ENCODE measurements at places on chromosomes 7 and 10. TPM values are rescaled to one million over a fixed set of nuclear protein-coding genes. Genes with fewer than 3 reads are reported as not detected.

DNA sequence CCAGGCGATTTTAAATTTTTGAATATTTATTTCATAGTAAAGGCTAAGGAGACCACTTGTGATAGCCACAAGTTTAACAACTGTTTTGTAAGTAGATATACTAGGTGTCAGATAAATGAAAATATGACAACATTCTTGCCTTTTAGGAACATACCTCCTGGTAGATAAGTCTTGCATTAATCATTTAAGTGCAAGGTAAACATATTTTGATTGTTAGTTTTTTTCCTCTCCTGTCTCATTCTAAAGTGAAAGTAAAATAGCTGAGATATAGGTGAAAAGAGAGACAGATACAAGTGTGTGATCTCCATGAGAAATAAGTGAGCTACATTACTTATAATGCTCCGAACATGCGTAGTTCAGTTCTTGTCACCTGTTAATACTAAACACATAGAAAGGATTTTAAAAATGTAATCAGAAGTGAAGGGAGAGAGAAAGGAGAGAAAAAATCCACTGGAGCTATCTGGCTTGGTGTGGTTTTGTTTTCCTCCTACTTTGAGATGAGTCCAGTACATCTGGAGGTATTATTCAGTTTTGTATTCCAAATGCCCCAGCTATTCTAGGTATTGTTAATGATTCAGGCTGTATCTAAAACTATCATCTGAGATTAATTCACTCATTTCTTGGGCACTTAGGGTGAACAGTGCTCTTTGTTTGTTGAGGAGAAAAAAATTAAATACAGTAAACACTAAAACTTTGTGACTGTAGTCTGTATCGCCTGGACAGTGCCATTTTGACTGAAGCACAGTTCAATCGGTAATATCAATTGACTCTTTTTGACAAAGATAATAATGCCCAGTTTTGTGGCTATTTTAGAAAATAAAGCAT is 21.2 kb downstream of the GLCCI1 start:
- DNase-seq, result no peak

GRCh38 chr7:22001345-22002004 is 55.8 kb upstream of the CDCA7L start:
- peak; percentile 63 for DNase-seq

DNA sequence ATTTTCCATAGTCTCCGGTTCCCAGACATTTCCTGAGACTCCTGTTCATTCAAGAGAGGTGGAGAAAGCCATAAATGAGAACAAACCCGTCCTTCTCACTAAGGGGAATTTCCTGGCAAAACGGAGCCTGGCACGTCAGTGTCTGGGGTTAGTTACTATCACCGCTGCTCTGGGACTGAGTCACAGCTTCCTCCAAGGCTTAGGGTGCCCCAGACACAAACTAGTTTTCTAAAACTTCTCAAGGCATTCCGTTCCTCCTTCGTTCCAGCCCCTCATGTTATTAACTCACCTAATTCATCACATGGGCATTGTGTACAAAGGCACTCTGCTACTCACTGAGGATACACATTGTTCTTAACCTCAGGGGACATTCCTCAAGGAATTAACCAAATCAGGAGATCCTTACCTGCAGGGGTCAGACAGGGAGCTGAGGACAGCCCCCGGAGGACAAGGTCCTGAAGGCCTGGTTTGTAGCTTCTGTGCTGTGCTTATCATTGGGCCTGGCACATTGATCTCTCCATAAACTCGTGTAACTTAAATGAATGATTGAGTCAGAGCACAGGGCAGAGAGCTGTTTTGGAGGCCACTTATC is 103.0 kb upstream of the KLF6 start:
- peak; percentile 85 for DNase-seq

DNA sequence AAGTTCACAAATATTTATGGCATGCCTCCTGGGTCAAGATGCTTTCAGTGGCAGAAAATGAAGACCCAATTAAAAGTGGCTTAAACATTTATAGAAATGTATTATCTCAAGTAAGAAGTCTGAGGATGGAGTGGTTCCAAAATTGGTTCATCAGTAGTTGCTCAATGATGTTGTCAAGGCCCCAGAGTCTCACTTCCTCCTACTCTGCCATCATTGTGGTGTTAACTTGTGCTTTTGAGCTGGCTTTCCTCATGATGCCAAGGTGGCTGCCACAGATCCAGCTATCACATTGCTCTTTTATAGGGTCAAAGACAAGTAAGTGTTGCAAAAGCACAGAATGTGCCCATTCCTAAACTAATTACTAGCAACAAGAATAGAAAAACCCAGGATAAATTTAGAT is 404.6 kb upstream of the NRP1 start:
- no peak for DNase-seq

GRCh38 chr10:17850501-17850900 is 41.4 kb downstream of the MRC1 start:
- no peak for DNase-seq

DNA sequence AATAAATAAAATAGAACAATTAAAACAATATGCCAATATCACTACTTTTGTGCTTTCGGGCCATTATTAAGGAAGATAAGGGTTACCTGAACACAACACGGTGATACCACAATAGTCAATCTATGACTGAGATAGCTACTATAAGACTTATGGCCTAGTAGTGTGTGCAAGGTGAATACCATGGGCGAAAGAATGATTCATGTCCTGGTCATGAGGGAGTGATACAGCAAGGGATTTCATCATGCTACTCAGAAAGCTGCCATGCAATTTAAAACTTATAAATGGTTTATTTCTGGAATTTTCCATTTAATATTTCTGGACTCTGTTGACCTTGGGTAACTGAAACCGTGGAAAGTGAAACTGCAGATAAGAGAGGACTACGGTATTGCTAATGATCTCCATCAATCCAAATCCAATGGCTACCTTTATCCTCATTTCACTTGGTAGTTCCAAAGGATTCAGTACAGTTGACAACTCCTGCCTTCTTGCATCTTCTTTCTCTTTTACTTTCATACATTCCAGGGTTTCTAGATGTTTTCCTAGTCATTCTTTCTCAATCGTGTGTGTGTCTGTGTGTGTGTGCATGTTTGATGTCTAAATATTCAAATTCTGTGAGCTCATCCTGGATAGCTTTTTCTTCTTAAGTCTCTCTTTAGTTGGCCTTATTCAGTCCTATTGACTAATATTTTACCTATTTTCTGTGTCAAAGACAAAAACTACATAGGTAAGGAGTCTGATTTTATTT is 100.5 kb upstream of the MAGI2 start:
- peak; percentile 69 for DNase-seq

DNA sequence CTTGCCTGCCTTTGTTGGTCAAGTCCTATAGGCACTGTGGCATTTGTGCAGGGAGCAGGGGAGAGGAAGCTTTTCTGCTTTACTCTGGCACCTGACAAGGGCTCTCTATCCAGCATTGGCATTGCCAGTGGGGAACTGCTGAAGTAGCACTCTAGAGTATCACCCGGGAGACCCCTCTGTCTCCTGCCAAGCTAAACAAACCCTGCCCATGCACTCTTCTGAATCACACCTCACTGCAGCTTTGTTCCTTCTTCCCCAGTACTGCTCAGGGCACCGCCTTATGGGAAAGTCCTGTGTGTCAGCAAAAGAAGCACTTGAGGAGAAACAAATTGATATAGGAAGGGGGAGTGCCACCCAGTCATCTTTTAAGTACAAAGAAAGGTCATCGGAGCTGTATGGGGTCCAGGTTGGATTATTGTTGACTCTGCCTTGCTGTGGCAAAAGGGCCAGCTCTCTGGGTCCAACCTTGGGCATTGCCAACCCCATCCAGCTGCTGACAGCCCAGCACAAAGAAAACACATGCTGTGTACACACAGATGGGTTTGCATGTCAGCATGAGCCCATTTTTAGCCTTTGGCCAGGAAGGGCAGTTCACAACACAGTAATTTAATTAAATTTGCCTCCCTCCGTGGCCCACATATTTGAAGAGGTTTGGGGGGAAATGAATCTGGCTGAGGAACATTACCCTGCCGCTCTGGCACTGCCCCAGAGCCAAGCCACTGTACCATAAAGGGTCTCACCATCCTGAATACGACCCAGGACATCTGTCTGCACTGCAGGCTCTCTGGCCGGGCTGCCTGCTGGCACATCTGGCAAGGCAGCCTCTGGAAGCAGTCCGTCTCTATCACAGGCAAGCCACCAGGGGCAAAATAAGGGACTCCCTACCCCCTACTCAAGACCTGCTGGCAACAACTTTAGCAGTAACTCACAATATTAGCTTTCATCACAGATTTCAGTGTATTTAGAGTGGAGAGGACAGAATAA is 13.1 kb downstream of the LRRC4 start:
- DNase-seq, result peak; percentile 66

GRCh38 chr10:114822444-114823076 is 980 bp downstream of the FHIP2A start:
- peak; percentile 41 for DNase-seq

GRCh38 chr7:94335586-94335985 is 59.1 kb upstream of the COL1A2 start:
- peak; percentile 43 for DNase-seq

DNA sequence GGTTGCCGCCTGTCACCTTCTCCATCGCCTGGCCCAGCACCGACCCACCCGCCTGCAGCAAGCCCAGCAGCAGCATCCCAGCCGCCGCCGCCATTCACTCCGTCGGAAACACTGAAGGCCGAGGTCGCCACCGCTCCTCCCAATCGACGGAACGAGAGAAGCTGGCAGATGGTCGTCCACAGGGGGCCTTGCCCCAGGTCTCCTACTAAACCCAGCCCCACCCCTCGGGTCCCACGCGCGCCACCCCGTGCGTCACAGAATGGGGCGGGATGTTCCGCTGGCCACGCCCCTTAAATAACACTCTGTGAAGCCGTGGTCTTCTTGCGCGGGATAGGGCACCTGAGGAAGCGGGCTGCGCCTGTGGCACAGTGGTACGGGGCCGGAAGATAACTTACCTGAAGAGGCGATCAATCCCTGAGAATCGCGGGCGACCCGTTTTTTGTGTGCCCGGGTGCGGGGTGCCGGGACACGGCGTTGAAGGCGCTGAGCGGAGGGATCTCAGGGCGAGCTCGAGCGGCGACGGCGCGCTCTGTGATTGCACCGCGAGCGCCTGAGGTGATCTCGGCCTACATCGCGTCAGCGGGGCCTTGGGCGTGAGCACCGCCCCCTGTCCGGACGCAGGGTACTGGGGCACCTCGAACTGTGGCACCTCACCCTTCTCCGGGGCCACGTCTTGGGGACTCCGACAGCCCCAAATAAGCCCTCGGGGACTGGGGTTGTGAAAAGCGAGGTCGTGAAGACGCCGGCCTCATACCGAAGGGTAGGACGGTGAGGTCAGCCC is at the start of gene CYP51A1:
Gene CYP51A1 (minus strand): TSS at position 207 of the 781 bp plus-strand sequence. CDS start 113 bp downstream, at position 94.
- peak; percentile 87 for DNase-seq

DNA sequence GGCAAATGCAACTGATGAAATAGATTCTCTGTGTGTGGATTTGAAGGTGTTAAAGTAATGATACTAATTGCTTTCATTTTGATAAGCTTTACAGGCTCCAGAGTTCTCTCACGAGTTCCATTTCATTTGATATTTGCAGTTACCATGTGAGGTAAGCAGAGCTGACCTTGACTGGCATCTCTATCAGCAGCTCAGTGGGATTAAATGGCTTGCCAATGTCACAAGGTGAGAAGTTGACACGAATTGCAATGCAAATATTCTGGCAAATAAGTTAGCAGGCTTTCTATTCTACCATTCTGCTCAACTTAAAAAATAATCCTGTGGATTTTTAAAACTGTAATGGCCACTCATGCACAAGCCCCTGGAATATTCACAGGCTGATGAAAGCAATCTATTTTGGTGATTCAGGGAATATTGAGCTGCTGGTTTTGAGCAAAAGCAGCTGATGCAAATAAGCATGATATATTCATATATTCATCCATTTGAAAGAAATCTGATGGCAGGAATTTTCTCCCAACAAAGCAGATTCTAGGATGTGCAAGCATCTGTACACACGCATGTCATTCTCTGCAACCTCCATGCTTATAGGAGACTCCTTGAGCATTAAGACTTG is 64.5 kb upstream of the ANKRD1 start:
- DNase-seq, result no peak

DNA sequence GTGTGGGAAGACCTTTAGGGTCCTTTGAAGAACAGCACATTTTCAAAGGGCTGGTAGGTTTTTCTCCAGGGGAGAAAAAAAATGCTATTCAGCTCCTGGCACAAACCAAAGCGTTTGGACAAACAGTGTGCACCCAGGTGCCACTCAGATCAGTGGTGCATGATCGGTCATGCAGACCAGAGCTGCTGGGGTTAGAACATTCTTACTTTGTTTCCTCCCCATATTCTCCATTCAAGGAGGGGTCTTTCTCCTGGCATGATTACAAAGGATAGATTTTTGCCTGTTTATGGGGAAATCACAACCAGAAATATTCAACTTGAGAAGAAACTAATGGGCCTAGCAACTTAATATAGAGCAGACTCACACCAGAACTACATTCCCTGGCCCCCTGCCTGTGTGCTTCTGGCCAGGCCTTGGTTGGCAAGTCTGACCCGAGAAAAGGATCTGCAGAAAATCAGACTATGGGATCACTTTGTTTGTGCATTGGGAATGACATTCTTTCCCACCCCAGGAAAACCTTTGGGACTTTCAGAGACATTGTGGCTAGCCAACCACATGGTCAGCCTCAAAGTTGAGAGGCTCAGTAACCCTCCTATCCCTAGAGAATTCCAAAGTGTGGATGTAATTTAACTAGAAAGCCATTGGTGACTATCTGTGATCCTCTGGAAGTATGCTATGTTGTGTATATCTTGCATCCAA is 82.3 kb upstream of the FGL2 start:
- no peak for DNase-seq

DNA sequence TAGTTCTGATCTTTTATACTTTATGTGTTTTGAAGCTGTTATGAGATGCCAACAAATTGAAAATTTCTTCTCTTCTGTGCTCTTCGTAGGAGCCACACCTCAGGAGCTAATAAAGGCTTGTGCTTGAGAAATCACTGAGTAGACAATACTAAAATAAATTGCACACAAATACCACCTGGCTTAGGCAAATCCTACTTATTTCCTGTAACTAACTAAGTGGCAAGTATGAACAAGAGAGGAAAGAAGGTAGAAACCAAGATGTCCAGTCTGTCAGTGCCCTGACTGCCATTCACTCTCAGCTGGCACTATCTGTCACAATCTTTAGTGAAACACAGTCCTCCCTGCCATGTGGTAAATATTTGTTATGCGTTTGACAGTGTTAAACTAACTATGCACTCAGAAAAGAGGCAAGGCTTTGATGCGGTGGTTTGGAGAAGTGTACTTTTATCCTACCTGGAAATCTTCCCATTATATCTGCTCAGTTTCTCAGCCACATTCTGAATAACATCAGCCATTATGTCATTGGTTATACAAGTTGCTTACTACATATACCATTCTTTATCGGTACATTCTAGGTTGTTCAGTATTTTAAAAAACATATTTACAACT is 293.4 kb upstream of the VWC2 start:
- no peak for DNase-seq

Gene BLNK
- total RNA-seq, result not detected

Gene RADIL
- 0.57 TPM for total RNA-seq

Gene SAMD9L
- total RNA-seq, result 2.4 TPM

Gene SPDYE6
- not detected for total RNA-seq

Gene EFCAB10
- not detected for total RNA-seq

Gene SCART1
- total RNA-seq, result 1.3 TPM

Measured in HT1080 (cell line).